ENCODE measurements at places on chromosomes 5 and 9.

GRCh38 chr9:3200331-3200774 lies 325.4 kb downstream of the RFX3 start:
- DNase-seq, result no peak

GRCh38 chr9:10946676-10947410 lies 334.0 kb upstream of the PTPRD start:
- DNase-seq, result no peak

GRCh38 chr5:18325431-18325830 lies 691.2 kb downstream of the TAF11L14 start:
- DNase-seq, result no peak

GRCh38 chr5:31131381-31131891 lies 62.0 kb upstream of the CDH6 start:
- DNase-seq, result no peak

GRCh38 chr5:178418471-178419010 lies 171.7 kb downstream of the COL23A1 start:
- no peak for DNase-seq

DNA sequence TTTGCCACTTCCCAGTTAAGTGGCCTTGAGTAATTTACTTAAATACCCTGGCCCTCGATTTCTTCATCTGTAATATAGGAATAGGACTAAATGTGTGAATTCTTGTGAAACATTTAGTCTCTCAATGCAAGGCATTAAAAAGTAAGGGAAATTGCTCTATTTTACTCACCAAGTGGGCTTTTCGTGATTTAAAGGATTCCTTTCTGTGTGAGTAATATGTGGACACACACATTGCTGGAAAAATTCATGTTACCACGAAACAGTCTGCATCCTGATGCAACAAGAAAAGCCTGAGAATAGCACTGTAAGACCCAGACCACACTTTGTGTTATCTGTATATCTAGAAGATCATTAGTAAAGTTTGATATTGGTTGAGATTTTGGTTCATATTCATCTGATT lies 1243.0 kb upstream of the CDH9 start:
- no peak for DNase-seq

- DNase-seq, result no peak
These were observed 74.0 kb upstream of the RXRA start for GRCh38 chr9:134252084-134252830.

GRCh38 chr9:28050941-28051340 lies 477.7 kb upstream of the C9orf72 start:
- no peak for DNase-seq

DNA sequence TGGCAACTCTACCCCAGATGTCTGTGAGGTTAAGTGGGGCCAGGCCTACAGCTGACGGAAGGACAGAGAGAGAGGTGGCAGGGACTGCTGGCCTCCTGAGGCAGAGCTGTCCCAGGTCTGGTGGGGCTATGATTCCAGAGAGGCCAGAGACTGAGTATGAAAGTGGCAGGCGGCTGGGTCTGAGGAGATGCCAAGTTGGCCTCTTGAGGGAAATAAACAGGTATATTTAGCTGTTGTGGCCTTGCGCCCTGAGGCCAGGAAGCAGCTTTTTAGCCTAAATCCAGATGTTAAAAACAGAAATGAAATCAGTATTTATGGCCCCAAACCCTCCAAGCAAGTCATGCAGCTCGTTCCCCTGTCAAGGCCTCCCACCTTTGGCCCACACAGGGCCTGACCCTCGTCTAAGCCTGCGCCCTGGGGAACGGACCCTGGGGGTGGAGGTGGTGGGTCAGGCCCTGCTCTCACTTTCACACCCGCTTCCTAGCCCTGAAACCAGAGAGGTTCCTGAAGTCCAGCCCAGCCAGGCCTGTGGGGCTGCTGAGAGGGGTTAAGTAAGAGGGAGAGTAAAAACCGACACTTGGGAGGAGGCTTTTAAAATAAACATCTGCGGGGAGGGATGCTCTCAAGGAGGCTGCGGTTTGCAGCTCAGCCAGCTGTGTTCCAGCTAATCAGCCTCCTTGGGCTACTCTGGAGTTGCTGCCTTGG lies 18.7 kb downstream of the PCDHGC5 start:
- DNase-seq, result no peak

GRCh38 chr9:109441296-109441695 lies 56.8 kb downstream of the PTPN3 start:
- peak; percentile 33 for DNase-seq

- DNase-seq, result peak; percentile 83
These were observed 83.0 kb upstream of the FREM1 start for GRCh38 chr9:14993061-14993800.

- peak; percentile 76 for DNase-seq
These were observed at the start of gene NPR2 for GRCh38 chr9:35791297-35791921. TSS of gene NPR2 (plus strand) at chr9:35791591. CDS start at chr9:35792409, 818 bp downstream.

- no peak for DNase-seq
These were observed 55.0 kb downstream of the IPPK start for GRCh38 chr9:92614763-92615461.

DNA sequence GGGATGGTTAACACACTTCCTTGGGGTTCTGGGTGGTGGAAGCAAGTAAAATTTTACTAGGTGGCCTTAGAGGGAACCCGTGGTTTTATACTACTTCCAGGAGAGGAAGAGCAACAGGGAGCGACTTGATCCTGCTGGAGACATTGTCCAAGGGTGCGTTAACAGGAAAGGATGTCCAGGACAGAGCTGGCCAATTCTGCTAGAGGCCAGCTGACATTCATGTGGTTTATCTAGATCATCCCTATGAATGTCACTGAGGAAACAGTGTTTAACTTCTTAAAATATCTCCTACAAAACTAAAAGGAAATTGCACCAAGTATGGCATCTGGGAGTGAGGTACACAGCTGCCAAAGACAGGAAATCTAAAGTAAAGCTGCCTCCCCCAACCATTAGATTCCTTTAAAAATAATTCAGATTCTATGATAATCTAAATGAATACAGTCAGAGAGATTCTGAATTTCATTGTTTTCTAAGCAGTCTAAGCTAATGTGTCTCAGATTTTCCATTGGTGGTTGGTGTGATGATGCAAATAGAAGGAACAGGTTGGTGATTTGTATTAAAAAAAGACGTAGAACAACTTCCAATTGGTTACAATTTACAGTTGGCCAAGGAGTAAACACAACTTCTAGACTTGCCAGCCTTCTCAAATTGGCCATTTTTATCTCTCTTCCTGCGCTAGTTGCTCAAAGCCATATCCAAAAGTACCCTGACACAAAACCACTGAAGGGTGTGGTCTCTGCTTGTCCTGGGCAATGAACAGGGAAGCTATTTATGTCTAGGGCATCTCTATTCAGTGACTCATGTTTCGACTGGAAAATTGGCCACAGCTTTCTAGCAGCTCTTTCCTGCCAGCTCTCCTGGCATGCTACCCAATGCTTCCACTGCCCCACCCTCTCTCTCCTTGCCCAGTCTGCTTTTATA lies 574.7 kb upstream of the MEF2C start:
- no peak for DNase-seq

- no peak for DNase-seq
These were observed 7.0 kb downstream of the HNRNPAB start for GRCh38 chr5:178211095-178212048.

DNA sequence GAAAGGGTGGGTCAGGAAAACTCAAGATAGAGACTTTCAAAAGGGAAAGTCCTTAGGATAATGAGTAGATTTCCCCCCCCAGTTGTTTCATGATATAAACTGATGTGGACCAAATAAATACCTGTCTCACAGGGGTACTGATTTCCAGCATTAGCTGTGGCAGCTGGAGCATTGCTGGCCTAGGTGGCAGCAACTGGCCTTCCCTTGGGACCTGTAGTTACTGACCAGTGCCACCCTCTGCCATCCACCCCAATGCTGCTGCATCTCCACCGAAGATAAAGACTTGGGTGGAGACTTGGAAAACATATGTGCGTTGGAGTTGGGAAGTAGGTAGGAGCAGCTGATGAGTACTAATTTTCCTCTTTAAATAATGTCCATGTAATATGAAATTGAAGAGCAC lies 71.8 kb downstream of the SYK start:
- no peak for DNase-seq

DNA sequence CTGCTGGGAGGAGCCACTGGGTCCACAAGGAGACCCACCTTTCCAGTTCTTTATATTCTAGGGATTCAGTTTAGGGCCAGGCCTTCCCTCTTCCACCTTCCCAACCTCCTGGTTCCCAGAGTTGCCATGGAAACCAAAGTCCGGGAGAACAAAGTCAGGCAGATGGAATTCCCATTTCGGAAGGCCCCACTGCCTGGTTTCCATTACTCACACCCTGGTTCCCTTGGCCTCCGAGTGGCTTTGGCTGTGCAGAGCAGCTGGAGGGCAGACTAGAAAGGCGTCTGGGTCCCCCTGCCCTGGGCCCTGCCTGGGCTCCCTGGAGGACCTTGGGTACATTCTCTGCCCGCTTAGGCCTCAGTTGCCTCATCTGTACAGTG lies 136.1 kb downstream of the RGS3 start:
- DNase-seq, result no peak

GRCh38 chr5:119614838-119615237 lies 14.5 kb upstream of the FAM170A start:
- no peak for DNase-seq

- DNase-seq, result no peak
These were observed 237.0 kb downstream of the IRX2 start for GRCh38 chr5:2514484-2514883.

GRCh38 chr5:68237715-68238114 lies 22.2 kb downstream of the PIK3R1 start:
- no peak for DNase-seq

GRCh38 chr9:38756702-38757101 lies 36.8 kb upstream of the FAM240B start:
- DNase-seq, result no peak

- no peak for DNase-seq
These were observed 629.3 kb upstream of the ST8SIA4 start for GRCh38 chr5:101532430-101532829.

DNA sequence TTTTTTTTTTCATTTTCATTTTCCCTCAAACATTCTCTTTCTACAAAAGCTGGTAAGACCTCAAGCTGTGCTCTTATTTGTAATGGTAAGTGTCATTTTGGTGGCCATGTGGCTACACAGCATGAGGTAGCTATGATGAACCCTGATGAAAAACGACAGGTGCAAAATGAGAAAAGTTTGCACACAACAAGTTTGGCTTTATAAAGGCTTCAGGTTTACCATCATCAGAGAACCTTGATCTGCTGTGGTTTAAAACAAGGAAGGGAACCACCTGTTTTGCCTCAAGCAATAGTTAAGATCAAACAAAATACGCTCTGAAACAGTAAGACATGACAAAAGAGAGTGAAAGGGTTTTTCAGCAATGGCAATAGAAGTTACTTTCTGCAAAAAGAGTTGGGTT lies 1124.6 kb upstream of the ACO1 start:
- DNase-seq, result peak; percentile 21

DNA sequence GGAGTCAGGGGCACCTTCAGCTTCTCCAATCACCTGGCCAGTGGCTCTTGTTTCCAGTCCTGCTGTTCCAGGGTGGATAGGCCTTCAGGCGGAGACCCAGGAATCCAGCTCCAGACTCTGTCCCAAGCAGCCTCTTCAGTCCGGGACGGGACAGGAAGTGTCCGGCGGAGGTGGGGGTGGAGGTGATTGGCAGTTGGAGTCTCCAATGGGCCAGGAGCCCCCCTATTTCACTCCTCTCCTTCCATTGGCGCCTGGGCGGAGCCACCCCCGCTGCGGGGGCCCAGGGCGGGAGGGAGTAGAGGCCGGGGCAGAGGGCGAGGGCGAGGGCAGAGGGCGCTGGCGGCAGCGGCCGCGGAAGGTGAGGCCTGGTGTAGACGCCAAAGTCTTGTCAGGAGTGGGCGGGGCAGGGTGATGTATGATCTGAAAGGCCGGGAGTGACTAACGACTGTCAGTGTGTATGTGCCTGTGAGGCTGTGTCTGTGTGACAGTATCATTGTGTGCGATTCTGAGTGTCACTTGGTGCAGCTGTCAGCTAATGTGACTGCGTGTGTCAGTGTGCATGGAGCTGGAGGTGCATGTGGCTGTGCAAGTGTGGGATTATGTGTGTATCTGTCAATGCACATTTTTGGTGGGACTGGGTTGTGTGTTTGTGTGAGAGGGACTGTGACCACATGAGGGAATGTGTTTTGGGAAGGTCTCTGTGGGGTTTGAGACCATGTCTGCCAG lies at the start of gene IL11RA:
Gene IL11RA, plus strand, starts transcription at position 310 of the 726 bp plus-strand sequence. CDS start 3,033 bp downstream, outside the sequence.
- peak; percentile 95 for DNase-seq

DNA sequence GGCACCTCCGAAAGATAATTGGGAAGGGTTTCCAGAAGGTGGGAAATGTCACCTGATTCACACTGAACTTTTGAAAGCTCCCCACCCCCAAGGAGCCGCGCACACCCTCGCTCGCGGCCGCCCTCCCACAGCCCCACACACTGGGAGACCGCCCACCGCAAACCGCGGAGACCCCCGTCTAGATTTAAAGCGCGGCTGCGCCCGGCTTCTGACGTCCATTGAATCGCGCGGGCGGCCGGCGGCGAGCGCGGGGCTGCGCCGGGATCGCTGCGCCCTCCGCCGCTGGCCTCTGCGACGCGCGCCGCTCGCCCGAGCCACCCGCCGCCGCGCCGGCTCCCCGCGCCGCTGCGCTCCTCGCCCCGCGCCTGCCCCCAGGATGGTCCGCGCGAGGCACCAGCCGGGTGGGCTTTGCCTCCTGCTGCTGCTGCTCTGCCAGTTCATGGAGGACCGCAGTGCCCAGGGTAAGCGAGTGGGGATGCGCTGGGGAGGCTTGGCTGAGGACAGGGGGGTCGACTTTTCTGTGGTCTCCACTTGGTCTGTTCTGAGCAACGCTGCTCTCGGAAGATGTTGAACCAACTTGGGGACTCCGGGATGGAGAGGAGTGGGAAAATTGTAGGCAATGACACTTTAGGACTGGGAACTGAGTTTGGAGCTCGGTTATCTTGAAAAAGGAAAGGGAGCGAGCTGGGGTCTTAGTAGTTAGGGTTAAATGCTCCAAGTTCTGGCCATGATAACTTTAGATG lies at the start of gene FST:
Gene FST, plus strand, starts transcription at position 214 of the 743 bp plus-strand sequence. Its CDS starts 163 bp downstream, at position 377.
- DNase-seq, result peak; percentile 71

DNA sequence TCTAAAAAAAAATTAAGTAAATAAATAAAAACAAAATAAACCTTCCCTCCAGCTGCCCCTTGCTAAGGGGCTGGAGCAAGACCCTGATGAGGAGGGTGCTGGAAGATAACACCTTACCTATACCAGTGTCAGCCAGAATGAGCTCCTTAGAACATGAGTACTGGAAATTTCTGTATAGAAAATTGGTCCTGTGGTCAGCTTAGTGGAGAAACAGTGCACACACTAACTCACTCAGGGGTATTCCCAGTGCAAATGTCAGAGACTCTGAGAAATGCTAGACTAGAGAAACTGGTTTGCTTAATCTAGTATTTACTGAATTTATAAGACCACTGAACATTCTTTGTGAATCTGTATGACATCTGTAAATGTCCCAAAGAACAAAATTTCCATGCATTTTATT lies 62.1 kb upstream of the CTXN3 start:
- no peak for DNase-seq

- peak; percentile 90 for DNase-seq
These were observed 118.1 kb upstream of the SMIM23 start for GRCh38 chr5:171667341-171668096.

DNA sequence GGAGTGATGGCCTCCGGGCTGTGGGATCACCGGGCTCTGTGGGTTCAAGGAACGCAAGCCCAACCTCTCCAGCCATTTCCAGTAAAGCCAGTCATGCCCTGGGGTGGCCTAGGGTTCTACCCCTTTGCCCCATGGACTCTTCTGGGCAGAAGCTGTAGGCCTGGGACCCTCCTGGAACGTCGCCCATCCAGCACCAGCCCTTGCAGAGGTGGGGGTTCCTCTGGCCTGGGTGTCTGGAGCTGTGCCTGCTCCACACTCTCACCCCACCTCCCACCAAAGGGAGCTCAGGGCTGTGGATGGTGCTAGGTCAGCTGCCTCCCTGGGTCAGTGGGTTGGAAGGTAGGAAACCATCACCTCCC lies 1.4 kb upstream of the SLC12A7 start:
- no peak for DNase-seq

Data from iPS-NIHi11 (cell line).